ENCODE measurements at places on chromosomes 5 and 9.

DNA sequence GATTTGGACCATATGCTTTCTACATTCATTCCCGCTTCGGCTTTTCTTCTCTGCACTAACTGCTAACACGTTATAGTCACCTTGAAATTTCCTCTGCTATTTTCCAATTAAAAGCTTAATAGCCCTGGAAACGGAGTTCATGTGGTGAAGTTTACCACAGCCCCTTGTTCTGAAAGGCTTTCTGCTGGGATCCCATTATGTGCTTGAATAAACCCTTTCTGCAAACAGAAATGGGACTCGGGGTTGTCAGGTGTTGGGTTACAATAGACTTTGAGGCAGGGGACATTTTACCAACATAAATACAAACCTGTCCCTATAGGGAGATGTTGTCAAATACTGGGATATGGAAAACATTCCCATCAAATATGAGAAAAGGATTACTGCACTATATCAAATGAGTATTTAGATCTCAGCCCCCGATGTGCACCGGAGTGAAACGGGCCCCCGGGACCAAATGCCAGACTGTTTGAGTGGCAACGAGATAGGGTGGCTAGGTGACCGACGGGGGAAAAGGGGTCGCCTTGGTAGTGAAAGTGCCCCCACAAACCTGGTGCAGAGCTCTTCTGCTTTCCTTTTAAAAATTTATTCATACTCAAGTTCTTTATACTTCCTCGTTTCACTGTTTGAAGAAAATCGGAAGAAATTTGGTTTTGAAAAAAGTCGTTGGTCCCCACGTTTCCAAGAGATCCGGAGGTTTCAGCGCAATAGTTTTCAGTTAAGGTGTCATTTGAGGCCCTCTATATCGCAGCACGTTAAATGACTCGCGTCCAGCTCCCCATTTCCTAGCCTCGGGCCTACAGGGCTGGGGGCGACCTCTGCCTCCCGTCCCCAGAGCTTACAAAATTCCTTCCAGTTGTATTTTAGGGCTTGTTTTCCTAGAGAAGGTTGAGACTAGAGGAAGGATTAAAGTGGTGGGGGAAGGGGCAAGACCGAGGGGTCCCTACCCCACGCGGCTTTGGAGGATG is 2.1 kb upstream of the DMRT3 start:
- peaks cover 22% of the 10 kb centered on the region for H3K4me1 ChIP-seq
- DNase-seq = no peak
- no peaks in the 10 kb centered on the region for H3K36me3 ChIP-seq
- H3K27me3 ChIP-seq = peaks cover 86% of the 10 kb centered on the region
- H3K4me3 ChIP-seq = no peak overlapping the region

- no peak overlapping the region for H3K4me3 ChIP-seq
- H3K4me1 ChIP-seq = no peaks in the 10 kb centered on the region
- DNase-seq = no peak
- no peak overlapping the region for H3K27ac ChIP-seq
These were observed 57.0 kb downstream of the ADAMTS2 start for GRCh38 chr5:179288101-179288808.

DNA sequence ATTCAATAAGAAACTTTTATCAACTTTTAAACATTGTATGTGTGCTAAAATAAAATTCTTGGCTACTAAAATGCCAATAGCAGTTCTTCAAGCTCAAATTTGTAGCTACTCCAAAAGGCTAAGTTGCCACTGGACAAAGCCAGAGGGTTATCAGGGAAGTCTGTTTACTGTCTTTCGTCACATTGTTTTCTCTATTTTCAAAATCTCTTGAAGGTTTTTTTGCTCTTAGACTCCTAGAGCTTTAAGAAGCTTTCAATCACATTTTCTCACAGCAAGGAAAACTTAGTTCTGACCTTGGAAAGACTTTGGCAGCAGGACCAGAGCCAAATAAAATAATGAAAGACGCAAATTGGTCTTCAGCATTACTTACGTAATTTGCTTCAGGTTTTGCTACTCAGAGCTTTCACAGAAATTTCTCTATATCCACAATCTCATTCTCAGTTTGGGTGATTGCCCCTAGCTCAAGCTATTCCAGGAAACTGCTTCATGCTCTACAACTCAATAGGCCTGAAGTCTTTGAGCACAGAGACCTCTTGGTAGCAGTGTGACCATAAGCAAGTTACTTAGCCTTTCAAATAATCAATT is 257.7 kb downstream of the GABRG2 start:
- no peaks in the 10 kb centered on the region for H3K4me1 ChIP-seq
- H3K27me3 ChIP-seq = no peaks in the 10 kb centered on the region
- no peak overlapping the region for H3K4me3 ChIP-seq
- H3K36me3 ChIP-seq = no peaks in the 10 kb centered on the region
- no peak for DNase-seq

- no peak overlapping the region for H3K4me3 ChIP-seq
- no peaks in the 10 kb centered on the region for H3K27me3 ChIP-seq
These were observed 56.2 kb downstream of the PCA3 start for GRCh38 chr9:76820431-76820830.

DNA sequence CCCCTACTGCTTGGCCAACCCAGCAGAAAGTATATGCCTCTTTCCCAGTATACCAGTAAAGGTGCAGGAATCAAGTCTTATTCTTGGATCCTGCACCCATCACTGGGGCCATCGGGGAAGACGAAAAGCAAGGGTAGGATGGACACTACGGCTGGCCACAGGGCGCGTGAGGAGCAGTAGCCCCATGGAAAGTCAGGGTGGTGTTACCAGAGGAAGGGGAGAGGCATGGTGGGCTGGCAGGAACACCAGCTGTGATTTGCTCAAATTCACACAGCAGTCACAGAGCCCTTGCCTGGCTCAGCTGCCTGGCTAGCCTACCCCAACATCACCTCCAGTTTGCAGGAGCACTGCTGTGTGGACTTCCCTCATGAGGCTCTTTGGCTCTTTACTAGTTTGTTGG is 34.5 kb upstream of the SAP30L start:
- H3K27ac ChIP-seq = no peak overlapping the region
- H3K4me3 ChIP-seq = no peak overlapping the region
- H3K4me1 ChIP-seq = no peaks in the 10 kb centered on the region
- H3K27me3 ChIP-seq = no peaks in the 10 kb centered on the region
- DNase-seq = no peak
